ENCODE measurements at places on chromosomes 5 and 9.

- DNase-seq, result no peak
Observed at GRCh38 chr5:132841305-132841704, 10.9 kb upstream of the SHROOM1 start.

DNA sequence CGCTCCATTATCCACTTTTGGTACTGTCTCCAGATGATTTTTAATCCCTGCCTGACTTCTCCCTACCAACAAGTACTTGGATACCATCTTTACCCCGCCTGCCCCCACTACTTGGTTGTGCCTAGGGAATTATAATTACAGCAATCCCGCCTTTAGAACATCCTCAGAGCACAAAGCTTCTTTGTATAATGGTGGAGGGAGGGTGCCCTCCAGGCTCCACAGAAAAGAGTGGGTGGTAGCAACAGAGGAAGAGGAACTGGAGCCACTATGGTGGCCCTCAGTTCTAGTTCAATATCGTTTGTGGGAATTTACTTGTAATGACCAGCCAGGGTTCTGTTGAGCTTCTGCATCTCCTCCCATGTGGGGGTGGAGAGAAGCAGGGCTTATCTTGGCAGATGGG, 79.0 kb upstream of the RNF38 start:
- no peak for DNase-seq

- DNase-seq, result no peak
Observed at GRCh38 chr9:89360465-89360864, 42.2 kb downstream of the SECISBP2 start.

GRCh38 chr5:78545406-78545805, 103.2 kb downstream of the LHFPL2 start:
- no peak for DNase-seq

DNA sequence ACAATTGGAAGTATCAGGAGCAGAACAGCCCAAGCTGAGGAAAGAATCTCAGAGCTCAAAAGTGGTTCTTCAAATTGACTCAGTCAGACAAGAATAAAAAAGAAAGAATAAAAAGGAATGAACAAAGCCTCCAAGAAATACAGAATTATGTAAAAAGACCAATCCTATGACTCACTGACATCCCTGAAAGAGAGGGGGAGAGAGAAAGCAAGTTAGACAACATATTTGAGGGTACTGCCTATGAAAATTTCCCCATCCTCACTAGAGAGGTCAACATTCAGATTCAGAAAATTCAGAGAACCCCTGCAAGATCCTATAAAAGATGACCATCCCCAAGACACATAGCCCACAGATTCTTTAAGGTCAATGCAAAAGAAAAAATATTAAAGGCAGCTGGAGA, 173.2 kb downstream of the ALDH1A1 start:
- DNase-seq, result no peak

DNA sequence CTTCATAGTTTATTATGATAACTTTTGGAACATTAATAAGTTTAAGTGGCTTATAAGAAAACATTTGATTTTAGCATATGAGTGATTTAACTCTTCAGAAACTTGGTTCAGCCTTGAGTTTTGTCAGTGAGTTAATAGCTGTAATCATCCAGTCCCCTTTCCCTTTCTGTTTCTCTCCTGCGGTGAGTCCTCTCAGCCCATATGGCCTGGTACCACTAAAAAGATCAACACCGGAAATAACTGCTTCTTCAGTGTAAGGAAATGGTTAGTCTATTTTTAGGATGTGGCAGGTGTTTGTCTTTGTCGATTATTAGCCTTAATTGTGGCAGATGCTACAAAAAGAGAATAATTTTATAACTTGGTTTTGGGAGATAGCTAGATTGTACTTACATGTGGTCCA, 120.2 kb upstream of the GRHPR start:
- no peak for DNase-seq

GRCh38 chr5:14733661-14734060, 69.1 kb downstream of the OTULIN start:
- DNase-seq, result no peak
